ENCODE measurements at places on chromosomes 2 and 18. TPM values are rescaled to one million over a fixed set of nuclear protein-coding genes. Genes with fewer than 3 reads are reported as not detected.

MBD1 gene
- total RNA-seq: 31.7 TPM

TTN gene
- 0.18 TPM for total RNA-seq

EFR3B gene
- total RNA-seq: 0.90 TPM

PRSS56 gene
- total RNA-seq: not detected

GRCh38 chr18:63974991-63975390 lies 5.1 kb downstream of the SERPINB8 start:
- no peak overlapping the region for H3K4me3 ChIP-seq
- no peak overlapping the region for H3K27ac ChIP-seq
- H3K4me1 ChIP-seq: peaks cover 7% of the 10 kb centered on the region
- no peaks in the 10 kb centered on the region for H3K27me3 ChIP-seq

- H3K27me3 ChIP-seq: no peaks in the 10 kb centered on the region
- peaks cover 15% of the 10 kb centered on the region for H3K36me3 ChIP-seq
- no peak overlapping the region for H3K27ac ChIP-seq
- DNase-seq: peak; percentile 69
- H3K4me1 ChIP-seq: peaks cover 10% of the 10 kb centered on the region
Observed at GRCh38 chr18:24112874-24113615, 25.8 kb upstream of the CABYR start.

- H3K36me3 ChIP-seq: no peaks in the 10 kb centered on the region
- DNase-seq: no peak
- H3K4me3 ChIP-seq: no peak overlapping the region
- H3K4me1 ChIP-seq: no peaks in the 10 kb centered on the region
- H3K27ac ChIP-seq: no peak overlapping the region
- no peaks in the 10 kb centered on the region for H3K27me3 ChIP-seq
Observed at GRCh38 chr2:59378127-59378526, 1137.0 kb upstream of the FANCL start.

- H3K4me1 ChIP-seq: no peaks in the 10 kb centered on the region
- DNase-seq: peak; percentile 36
Observed at GRCh38 chr2:216389570-216389969, 17.3 kb upstream of the MARCHF4 start.

GRCh38 chr2:85706063-85706462 lies 11.9 kb downstream of the GNLY start:
- H3K27me3 ChIP-seq: no peaks in the 10 kb centered on the region
- H3K36me3 ChIP-seq: no peaks in the 10 kb centered on the region
- peaks cover 20% of the 10 kb centered on the region for H3K4me1 ChIP-seq
- no peak for DNase-seq
- H3K27ac ChIP-seq: no peak overlapping the region
